Stimulated activated CD8-positive, alpha-beta memory T cell treated with anti-CD3 and anti-CD28 coated beads, Interleukin-4, amount 100 ng/mL, for 4 hours (primary cell): ENCODE measurements at places on chromosomes 7 and 10.

DNA sequence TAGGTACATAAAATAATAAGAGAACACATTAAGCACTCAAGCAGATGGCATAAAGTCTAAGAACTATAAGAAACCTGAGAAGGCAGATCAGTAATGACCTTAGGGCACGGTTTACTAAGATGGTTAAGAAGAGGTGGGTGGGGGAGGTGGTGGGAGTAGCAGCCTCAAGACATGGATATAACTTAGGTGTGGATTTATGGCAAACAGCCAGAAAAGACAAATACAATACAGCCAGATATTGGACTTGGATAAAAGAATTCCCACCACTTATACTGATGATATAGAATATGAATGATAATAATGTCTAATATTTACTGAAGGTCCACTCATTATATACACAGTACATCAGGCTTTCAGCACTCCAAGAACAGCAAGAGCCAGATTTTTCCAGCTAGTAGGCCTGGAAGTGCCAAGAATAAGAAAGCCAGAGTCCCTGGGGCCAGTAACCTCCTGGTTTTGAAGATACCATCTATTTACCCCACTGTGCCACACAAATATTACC lies 11.9 kb downstream of the DPY19L1 start:
- no peak for DNase-seq

- no peak for DNase-seq
Measured at GRCh38 chr7:107931740-107932515, 40.9 kb downstream of the DLD start.

DNA sequence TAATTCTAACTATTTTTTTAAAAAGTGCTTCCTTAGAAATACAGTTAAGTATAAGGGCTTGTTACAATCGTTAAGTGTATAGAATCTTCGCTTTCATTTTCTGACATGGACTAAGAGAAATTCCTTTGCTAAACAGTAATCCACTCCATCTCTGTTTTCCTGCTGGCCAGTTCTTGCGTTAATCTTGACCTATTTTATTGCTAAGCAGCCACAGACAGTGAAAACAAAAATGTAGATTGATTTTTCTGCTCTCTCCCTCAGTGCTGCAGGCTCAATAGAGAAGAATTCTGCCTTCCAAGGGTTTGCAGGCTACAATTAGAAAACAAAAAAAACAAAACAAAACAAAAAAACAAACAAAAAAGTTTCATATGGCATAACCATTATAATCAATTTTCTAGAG lies 310.4 kb upstream of the ADARB2 start:
- no peak for DNase-seq

GRCh38 chr7:16071246-16071857 lies 350.0 kb downstream of the CRPPA start:
- no peak for DNase-seq
